Renal cortical epithelial cell (primary cell): ENCODE measurements at places on chromosomes 7 and 10. TPM values are rescaled to one million over a fixed set of nuclear protein-coding genes. Genes with fewer than 3 reads are reported as not detected.

The LIPN gene
- not detected in 2 replicates for total RNA-seq

- peak; percentile 70 for DNase-seq
Observed at GRCh38 chr7:85851571-85852193, 664.8 kb upstream of the SEMA3D start.

GRCh38 chr7:93435791-93436190 is 138.7 kb downstream of the CALCR start:
- DNase-seq, result no peak

GRCh38 chr10:130140425-130140824 is 4.2 kb downstream of the GLRX3 start:
- DNase-seq, result no peak

The ZNF487 gene
- total RNA-seq, result 4.2 and 8.3 TPM in 2 replicates

DNA sequence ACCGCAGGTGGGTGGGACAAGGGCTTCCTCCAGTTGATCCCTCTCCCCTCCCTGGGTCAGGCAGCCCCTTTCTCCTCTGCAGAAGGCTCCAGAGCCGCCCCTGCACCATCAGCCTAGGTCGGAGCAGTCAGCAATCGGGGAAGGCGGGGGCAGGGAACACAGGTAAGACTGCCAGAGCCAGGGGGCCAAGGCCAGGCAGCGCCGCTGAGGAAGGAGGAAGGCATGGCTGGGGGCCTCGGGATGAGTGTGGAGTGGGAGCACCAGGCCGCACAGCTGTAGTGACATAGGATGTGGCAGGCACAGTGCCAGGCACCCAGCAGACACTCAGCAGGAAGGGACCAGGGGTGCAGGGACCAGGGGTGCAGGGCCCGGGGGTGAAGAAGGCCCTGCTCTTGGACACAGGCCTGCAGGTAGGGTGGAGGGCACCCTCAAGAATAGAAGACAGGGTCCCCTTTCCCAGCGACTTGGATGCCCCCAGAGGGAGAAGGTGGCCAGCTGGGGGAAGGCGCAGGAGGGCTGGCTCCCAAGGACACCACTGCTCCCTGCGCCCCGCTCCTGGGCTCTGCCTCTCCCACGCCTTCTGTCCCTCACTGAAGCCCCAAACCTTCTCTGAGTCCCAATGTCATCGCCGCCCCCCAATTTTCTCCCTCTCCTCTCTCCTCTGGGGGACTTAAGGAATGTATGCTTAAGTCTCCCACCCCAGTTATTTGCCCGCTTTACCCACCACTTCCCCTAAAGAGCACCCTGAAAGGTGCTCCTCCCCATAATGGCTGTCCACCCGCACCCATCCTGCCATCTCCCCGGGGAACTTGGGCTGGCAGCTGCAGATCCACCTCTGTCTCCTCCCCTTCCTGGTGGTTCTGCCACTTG is 38.5 kb downstream of the CAMK2B start:
- DNase-seq, result no peak

The SLC18A2 gene
- total RNA-seq, result 0.10 and 0.87 TPM in 2 replicates

- no peak for DNase-seq
Observed at GRCh38 chr7:106069471-106070200, 42.5 kb downstream of the SYPL1 start.

GRCh38 chr7:135147899-135148721 is at the start of gene TMEM140:
TMEM140 (plus strand) TSS chr7:135148072; CDS start chr7:135164442, 16,370 bp downstream.
- peak; percentile 93 for DNase-seq

The BUD23 gene
- total RNA-seq, result 34.0 and 67.7 TPM in 2 replicates

The FAS gene
- 95.0 and 123 TPM in 2 replicates for total RNA-seq

The TRIM74 gene
- total RNA-seq, result 0.20 TPM in 1 of 2 replicates, not detected in the other

DNA sequence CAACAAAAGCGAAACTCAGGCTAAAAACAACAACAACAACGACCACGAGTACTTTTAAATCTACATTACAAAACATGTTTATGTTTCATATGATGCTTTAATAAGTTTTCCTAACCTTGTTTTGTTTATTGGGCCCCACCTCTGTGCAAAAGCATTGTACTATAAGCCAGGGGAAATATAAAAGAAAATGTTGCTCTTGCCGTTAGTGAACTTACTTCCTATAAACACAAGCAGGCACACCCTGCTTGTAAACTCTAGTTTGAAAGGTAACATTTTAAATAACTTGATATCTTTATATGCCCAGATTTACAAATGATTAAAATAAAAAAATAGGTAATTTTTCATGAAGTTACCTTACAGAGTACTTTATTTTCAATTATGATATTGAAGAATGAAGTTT is 19.2 kb upstream of the EPC1 start:
- no peak for DNase-seq

The HTRA1 gene
- 11.5 and 27.9 TPM in 2 replicates for total RNA-seq

GRCh38 chr7:32070406-32071360 is at the start of gene PDE1C:
PDE1C (minus strand) TSS chr7:32070407.
- no peak for DNase-seq

DNA sequence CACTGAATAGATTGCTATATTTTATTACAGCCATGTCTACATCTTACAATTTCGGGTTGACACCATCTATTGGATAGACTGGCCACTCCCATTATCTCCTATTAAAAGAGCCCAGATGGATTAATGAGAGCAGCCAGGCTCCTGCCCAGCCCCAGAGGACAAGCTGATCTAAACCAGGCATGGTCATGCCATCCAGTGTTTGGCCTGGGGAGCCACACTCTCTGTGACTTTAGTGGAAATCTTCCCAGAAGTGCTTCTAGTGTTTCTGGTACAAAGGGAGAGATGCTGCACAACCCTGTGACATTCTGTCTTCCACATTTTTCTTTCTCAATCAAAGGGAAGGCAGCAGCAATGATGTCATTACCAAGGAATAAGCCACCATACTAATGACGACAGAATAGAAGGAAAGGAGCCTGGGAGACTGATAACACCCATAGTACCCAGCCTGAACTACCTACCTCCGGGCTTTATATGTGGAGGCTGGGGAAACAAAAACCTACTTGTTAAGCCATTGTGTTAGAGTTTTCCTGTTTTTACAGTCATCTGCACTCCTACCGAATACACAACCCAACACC is 5.0 kb downstream of the NEBL start:
- DNase-seq, result no peak

The PIK3CG gene
- not detected in 2 replicates for total RNA-seq

- DNase-seq, result no peak
Observed at GRCh38 chr10:37632641-37633040, 224.8 kb downstream of the ZNF248 start.

GRCh38 chr7:17745610-17746009 is 194.7 kb downstream of the SNX13 start:
- DNase-seq, result no peak

The BAMBI gene
- 10.4 and 12.0 TPM in 2 replicates for total RNA-seq

The VPS37D gene
- total RNA-seq, result 8.6 and 9.2 TPM in 2 replicates

The PNLIPRP2 gene
- not detected in 2 replicates for total RNA-seq

DNA sequence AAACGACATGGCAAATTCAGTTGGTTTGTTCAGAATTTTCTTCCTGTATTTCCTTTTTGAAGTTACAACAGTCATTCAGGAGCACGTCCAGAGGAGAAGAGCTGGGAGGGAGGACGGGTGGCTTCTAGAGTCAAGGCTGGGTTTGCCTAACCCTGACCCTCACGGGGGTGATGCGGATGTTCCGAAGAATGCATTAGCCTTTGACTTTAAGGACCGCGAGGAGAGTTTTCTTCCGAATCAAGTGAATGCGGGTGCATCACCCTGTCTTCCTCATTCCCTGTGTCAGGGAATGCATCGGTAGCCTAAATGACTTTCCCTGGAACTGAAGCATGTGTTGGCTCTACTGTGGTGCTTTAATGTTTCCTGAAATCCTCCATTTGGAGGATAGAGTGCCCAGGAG is 396.6 kb upstream of the GALNT17 start:
- DNase-seq, result no peak

DNA sequence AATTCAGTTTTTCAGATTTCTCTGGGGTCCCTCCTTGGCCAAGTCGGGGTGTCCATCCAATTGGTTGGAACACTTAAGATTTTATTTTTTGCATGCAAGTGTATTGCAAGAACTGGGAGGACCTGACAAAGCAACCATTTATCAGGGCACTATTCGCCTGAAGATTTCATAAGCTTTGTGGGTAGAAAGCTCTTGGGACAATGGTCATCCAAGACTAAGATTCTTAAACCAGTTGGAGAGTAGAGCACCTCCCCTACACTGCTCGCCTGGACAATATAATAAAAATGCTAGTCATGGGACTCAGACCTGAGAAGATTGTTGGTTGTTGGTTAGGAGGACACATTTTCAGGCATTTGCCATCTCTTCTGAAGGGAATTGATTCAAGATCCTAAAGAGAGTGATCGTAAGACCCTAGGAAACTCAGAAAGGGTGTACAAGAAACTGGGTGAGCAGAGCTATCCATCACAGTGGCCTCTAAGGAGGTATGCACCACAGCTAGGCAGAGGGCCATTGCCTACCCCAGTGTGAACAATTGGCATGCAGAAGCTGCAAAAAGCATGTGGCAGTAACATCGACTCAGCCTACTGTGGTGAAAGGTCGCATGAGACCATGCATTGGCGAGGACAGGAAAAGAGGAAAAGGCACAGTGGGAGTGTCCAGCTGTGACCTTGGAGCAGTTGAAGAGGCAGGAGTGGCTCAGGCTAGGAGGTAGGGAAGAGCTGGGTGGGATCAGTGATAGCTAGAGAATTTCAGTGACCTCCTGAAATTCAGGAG is 1235.3 kb upstream of the AUTS2 start:
- no peak for DNase-seq

DNA sequence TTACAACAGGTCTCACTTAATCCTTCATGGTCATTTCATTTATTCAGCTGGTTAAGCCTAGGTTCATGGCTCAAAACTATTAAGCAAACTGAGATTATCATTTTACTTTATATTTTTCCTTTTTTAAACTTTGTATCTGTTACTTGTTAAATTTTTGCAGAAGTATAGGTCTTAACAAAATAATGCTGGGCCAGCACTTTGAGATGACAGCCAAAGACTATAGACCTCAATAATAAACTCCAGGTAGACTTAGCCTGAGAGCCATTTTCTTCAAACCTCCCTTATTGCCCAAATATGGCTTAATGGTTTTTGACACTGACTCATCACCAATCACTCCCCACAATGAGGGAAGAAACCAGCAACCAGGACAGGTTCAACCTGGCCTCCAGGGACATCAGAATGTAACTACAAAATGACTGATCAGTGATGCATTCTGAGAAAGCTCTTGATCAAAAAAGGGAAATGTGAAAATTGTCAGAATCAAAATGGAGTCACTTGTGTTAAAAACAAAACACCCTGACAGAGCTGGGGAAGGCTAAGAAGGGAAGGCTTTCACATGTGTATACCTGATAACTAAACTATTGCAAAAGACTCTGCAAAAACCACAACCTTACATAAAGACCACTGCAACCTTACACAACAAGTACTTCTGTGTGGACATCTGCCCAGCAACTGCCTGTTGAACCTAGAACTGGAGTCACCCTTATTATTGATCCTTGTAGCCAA is 2.1 kb upstream of the CCDC126 start:
- DNase-seq, result peak; percentile 88

GRCh38 chr10:126110489-126111180 is 214.3 kb downstream of the FANK1 start:
- DNase-seq, result peak; percentile 81

DNA sequence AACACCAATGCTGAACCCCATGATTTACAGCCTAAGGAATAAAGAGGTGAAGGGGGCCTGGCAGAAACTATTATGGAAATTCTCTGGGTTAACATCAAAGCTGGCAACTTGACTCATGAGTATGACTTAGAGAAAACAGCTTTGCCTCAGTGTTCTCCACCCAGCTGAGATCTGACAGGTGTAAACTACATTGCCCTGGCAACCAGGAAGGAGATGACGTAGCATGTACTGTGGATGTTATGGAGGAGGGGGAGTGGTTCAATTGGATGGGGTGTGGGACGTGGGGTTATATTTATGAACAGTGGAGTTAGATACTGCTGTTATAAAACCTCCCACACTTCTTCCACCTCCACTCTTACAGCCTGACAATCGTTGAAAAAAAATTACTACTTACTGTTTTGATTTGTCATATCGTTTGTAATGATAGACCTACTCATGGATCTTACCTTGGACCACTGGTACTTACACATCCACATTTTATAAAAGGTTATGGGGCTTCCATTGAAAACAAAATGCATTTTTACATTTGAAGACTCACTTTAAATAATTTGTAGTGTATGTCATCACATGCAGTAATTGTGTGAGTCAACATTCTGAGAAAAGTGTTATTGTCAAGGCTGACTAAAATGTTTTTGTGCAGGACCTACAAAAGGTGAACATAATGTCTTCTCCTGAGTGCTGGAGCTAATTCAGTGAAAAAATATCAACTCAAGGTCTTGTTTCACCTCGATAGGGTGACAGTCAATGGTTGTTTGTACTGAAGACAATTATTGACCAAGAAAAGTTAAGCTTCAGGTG is 6.4 kb downstream of the OR2F1 start:
- no peak for DNase-seq

GRCh38 chr7:100694098-100694745 is at the start of gene GIGYF1:
GIGYF1 (minus strand) TSS chr7:100694250; CDS start chr7:100688238, 6,012 bp downstream.
- DNase-seq, result no peak

- peak; percentile 23 for DNase-seq
Observed at GRCh38 chr7:151992375-151992774, 33.1 kb upstream of the GALNT11 start.

- DNase-seq, result peak; percentile 29
Observed at GRCh38 chr7:37052705-37053104, 328.4 kb upstream of the AOAH start.

The DEPP1 gene
- 11.3 and 24.5 TPM in 2 replicates for total RNA-seq

The GNAI1 gene
- 38.4 and 101 TPM in 2 replicates for total RNA-seq

The SPDYE8 gene
- total RNA-seq, result not detected in 2 replicates

- no peak for DNase-seq
Observed at GRCh38 chr7:151853896-151854719, 22.8 kb downstream of the PRKAG2 start.

The MYOF gene
- total RNA-seq, result 268 and 607 TPM in 2 replicates

GRCh38 chr10:3095373-3096139 is 28.2 kb downstream of the PFKP start:
- DNase-seq, result peak; percentile 100

The LIPJ gene
- 0.05 TPM in 1 of 2 replicates, not detected in the other for total RNA-seq

The CARD11 gene
- total RNA-seq, result 20.1 and 25.3 TPM in 2 replicates

The NODAL gene
- not detected in 2 replicates for total RNA-seq

- DNase-seq, result no peak
Observed at GRCh38 chr10:74332398-74332797, 181.4 kb downstream of the ADK start.

The GPC2 gene
- total RNA-seq, result 1.6 and 2.3 TPM in 2 replicates

The TMEM270 gene
- total RNA-seq, result not detected in 2 replicates

DNA sequence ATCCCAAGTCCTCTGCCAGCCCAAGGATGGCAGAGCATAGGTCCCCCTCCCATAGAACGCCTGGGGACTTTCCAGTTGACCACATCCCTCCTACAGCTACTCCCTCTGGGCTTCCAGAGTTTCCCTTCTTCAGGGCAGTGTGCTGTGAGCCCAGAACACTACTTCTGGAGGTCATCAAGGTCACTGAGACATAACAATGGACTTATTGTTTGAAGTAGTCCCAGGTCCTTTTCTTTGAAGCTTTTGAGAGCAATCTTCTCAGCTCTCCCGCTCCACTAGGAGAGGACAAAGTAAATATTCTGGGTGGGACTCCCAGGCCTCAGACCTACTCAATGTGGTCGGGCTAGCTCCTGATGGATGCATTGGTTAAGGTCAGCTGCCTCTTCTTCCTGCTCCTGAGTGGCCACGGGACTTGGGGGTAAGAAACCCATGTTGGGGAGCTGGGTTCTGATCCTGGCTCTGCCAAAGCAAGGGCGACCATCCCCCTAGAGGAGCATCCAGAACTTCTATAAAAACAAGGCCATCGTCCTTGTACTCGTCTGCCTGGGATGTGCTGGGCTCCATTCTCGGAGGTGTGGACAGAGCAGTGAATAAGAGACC is 83.5 kb upstream of the DDC start:
- DNase-seq, result no peak
